ENCODE measurements at places on chromosomes 11 and 22.
A peak's percentile ranks its signal among the peaks of the same experiment; 100 is the strongest.

- no peak for DNase-seq
These were observed 254.3 kb upstream of the SESN3 start for GRCh38 chr11:95485115-95485900.

- peak; percentile 35 for DNase-seq
These were observed 2.8 kb downstream of the MYOD1 start for GRCh38 chr11:17722000-17722643.

GRCh38 chr11:30172883-30173311 is 57.9 kb upstream of the FSHB start:
- DNase-seq: no peak

DNA sequence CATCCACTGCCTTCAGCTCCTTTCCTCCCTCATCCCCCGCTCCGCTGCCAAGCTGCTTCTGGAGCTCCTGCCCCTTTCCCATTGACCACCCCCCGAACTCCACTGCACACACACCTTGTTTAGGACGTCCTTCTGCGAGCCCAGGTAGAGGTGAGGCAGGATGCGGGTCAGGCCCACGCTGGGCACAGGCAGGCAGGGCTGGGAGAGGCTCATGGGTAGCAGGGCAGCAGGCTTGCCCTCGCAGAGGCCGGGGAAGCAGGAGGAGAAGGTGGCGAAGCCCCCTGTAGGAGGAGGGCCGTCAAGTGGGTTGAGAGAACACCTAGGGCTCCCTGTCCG is 13.3 kb downstream of the DUSP8 start:
- DNase-seq: no peak

DNA sequence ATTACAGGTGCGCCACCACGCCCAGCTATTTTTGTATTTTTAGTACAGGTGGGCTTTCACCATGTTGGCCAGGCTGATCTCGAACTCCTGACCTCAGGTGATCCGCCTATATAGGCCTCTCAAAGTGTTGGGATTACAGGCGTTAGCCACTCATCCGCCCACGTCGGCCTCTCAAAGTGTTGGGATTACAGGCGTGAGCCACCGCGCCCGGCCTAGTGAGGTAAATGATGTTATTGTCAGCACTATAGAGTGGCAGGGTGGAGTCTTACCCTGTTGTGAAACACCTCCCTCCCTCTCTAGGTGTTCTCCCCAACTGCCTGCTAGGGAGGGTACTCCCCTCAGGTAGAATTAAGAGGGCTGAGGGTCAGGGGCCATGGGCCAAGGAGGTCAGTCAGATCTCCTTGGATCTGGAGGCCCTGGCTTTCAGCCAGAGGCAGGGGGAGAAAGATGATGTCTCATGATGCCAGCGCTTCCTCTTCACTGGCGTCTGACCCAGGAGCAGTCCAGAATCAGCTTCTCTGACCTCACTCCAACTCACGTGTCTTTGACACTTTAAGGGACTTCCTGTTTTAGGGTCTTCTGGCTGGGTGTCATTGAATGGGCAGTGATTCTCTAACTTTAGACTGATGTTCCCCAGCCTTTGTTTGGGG is 2.0 kb downstream of the GGA1 start:
- DNase-seq: no peak

DNA sequence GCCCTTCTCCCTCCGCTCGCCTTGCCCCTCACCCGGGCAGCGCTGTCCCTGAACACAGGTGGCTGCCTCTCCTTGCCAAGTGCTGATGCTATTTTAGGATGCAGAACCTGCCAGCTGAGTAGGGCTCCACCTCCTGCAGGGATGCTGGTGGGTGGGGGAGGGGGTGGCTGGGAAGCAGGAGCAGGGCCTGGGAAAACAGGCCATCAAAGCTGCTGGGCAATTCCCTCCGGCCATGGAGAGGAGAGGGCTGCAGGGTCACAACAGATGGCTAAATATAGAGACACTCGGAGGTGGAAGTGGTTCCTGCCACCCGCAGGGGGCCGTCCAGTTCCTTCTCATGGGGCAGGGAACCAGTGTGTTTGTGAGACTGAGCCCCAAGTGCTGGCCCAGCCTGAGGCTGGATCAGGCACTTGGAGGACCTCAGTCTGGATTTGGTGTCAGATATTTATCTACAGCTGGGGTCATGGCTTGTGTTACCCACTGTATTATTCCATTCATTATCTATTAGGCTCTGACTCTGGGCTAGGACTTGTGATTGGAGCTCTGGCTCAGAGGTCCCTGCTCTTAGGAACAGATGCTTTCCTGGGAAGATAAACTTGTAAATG is 59.6 kb downstream of the LRRC32 start:
- DNase-seq: no peak

DNA sequence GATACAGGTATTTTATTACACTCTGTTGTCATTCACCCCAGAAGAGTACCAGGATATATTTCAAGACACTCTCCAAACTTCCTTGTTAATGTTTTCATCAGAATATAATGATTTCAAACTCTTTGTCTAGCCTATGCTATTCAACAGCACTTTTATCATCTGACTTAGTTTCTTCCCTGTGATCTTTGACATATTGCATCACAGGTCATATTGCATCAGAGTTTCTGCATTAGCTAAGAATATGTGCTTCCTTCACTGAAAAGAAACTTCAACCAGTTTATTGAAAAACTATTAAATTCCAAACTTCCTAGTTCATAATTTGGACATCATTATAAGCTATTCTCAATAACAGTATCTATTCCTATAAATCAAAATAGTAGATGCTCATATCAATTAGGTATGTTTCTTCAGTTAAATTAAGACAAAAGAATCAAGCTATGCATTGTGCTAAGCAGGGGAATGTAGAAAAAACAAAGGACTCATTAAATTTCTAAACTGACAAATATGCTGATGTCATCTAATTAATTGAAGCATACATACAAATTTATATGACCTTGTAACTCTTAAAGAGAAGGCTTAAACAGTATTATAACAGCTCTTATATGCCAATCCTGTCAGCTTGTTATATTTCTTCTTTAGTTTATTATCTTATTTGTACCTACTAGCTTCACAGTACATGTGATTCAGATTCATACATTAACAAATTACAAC is 361.8 kb upstream of the LUZP2 start:
- no peak for DNase-seq

DNA sequence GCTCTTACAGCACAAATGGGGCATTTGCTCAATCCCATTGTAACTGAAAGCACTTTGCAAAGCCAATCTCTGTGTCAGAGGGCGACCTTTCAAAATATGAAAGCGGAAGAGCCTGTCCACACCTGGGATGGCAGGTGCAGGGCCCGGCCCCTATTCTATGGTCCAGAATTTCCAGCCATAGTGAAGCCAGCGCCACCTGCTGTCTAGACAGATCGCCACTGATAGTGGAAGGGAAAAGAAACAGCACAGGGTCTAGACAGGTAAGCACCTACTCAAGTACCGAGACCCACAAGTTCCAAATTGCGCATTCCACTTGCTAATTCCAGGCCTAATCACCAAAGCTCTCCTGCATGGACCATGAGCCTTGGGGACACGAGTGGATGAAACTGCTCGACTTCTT is 141.4 kb downstream of the NTM start:
- peak; percentile 20 for DNase-seq

DNA sequence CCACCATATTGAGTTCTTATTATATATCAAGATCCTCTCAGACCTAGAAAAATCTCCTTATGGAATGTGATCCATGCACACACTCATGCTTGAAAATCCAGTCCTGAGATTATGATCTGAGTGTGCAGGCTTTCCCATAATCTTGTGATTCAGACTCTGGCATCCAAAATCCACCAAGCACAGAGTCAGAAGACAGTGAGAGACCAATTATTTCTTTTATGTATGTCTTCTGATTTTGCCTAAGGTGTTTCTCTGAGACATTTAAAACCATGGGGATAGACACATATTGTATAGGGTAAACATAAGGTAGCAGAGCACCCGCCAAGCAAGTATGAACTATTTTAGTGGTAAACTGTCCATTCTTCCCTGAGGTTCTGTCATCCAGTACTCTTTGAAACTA is 52.0 kb upstream of the MMP13 start:
- DNase-seq: no peak

- no peak for DNase-seq
These were observed 157.1 kb upstream of the GRK3 start for GRCh38 chr22:25407226-25407858.

DNA sequence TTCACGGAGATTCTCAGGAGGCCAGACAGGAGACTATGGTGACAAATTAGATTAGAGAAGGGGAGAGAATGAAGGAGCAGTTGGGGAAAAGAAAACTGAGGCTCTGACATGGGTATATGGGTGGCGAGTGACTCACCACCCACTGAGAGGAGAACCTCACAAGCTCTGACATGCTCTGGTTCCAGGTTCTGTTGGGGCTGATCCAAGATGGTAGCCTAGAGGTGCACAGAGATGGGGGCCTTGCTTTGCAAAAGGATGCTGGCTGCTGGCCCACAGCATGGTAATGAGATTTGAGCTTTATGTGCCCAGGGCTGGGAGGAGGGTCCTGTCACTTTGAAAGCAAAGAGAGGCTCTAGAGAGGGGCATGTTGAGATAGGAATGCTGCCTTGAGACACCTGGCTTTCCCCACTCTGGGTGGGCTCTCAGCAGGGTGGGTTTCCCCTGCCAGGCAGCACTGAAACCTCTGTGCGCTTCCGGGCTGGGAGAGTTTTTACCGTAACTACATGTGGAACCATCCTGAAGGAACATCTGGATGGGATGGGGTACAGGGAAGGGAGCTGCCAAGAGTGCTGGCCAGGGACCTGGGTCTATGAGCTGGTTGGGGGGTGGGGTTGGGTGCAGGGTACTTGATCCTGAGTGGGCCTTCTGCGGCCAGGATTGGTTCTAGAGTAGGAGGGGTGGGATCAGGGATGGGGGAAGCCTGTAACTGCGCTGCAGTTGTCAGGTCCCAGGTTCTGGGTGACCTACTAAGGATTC is 1.2 kb upstream of the GRK2 start:
- DNase-seq: no peak

GRCh38 chr11:133549826-133550225 is 17.5 kb upstream of the OPCML start:
- no peak for DNase-seq

- no peak for DNase-seq
These were observed 37.1 kb upstream of the THY1 start for GRCh38 chr11:119460097-119460496.

GRCh38 chr11:63764679-63765647 is 3.6 kb downstream of the ZFTA start:
- DNase-seq: no peak

All from ACHN (cell line).